Substantia nigra (tissue), 51 donors: ENCODE measurements at places on chromosomes 3 and 15.

- DNase-seq, result no peak
Measured at GRCh38 chr3:67248726-67249125, 250.6 kb downstream of the KBTBD8 start.

DNA sequence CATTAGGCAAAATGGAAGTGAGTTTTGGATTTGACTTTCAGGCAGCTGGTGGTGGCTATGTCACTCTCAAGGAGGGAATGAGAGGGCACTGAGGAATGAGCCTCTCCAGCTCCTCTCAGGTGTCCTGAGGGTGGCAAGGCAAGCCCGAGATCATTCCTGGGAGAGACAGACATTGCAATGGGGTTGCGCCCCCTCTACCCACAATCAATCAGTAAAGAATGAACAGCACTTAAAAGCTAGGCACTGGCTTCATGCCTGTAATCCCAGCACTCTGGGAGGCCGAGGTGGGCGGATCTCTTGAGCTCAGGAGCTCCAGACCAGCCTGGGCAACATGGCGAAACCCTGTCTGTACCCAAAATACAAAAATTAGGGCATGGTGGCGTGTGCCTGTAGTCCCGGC, 14.1 kb upstream of the SHF start:
- no peak for DNase-seq

GRCh38 chr3:156106721-156107373, 13.5 kb upstream of the KCNAB1 start:
- no peak for DNase-seq

GRCh38 chr3:147672436-147672835, 263.3 kb downstream of the ZIC1 start:
- no peak for DNase-seq

GRCh38 chr15:101480613-101481380, 8.7 kb downstream of the PCSK6 start:
- no peak for DNase-seq

GRCh38 chr3:63937661-63938651, 25.8 kb upstream of the SCAANT1 start:
- no peak for DNase-seq

GRCh38 chr3:88713233-88713691, 394.2 kb upstream of the EPHA3 start:
- no peak for DNase-seq

GRCh38 chr3:192866804-192867203, 50.9 kb downstream of the MB21D2 start:
- DNase-seq, result no peak

- DNase-seq, result peak; percentile 30
Measured at GRCh38 chr3:172040078-172040980, 951 bp downstream of the FNDC3B start.

GRCh38 chr3:61032991-61033390, 218.3 kb downstream of the FHIT start:
- DNase-seq, result no peak

GRCh38 chr15:79644091-79644490, 212.0 kb downstream of the MINAR1 start:
- no peak for DNase-seq

DNA sequence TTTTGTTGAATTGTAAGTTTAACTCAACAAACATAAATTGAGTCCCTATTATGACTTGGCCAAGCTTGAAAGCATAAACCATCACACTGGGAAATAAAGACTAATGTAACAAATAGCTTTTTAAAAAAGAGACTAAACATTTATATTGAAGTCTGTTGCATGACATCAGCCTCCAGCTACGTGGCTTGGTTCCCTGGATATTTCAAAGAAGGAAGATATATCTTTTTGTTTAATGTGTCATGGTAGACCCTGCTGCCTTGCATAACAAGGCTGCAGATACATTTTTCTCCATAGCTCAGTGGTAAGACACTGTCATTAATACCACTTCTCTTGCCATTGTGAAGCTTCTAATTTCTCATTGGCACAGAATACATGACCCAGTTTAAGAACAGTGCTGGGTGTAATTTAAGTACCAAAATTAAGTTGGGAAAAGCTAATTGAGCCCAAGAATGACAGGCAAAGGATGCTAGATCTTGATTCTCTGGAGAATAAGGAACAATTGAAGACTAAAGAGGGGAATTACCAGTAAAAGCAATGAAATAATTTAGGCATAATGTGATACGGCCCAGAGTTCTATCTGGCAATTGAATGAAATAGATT, 14.0 kb downstream of the RCN2 start:
- no peak for DNase-seq

GRCh38 chr3:60056404-60056803, 1006.6 kb upstream of the CFAP20DC start:
- DNase-seq, result no peak

- no peak for DNase-seq
Measured at GRCh38 chr3:34955680-34956079, 683.6 kb upstream of the ARPP21 start.

- DNase-seq, result no peak
Measured at GRCh38 chr15:63462088-63462487, 42.3 kb upstream of the USP3 start.

DNA sequence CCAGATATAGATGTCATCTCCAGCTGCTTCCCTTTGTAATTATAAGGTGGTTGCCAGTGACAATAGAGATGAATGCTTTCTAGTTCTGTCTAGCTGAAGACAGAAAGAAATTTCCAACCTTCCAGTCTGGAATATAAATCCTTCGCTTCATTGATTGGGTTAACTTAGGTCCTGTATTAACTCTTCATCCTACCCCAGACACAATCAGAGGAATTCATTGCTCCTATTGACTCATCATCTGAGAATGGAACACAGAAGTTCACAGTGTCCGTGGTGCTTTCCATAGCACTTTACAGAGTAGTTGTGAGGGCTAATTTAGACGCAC, 241.4 kb downstream of the NFKBIZ start:
- no peak for DNase-seq

DNA sequence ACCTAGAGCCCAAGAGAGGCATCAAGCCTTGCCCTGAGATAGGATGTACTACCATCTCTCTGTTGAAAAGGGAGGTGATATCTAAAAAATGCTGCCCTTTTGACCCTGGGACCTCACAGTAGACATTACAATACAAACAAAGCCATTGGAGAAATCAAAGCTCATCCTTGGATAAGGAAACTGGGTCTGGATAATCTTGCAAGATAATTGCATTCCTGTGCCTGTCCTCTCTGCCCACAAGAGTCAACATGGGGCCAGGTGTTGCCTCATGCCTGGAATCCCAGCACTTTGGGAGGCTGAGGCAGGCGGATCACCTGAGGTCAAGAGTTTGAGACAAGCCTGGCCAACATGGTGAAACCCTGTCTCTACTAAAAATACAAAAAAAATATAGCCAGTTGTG, 57.3 kb upstream of the DLG1 start:
- DNase-seq, result no peak

GRCh38 chr15:53644660-53645059, 114.8 kb downstream of the WDR72 start:
- no peak for DNase-seq

DNA sequence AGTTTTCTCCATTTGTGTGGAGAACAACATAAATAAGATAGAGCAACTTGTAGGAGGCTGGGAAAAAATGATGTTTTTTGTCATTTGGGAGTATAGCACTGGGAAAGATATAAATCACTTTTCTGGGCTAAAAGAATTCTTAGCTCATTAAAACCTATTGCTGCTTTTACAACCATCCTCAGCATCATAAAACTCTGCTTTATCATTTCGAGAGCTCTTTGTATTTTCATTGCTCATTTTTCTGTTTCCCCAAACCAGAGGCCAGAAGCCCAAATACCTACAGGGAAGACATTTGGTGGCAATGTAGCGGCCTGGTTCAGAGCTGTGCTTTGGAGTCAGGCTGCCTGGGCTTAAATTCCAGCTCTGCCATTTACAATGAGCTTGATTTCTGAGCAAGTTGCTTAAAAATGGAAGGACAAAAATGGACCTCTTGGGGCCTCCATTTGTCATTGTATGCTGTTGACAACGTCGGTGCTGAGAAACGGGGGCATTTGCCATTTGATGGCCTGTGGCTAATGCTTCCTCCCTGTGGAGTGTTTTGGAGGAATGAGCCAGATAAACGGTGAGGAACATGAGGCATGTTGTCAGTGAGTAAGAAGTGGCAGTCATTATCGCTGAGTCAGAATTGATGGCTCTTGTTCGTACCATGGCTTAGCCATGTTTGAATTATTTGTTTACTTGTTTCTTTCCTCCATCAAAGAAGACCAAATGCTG, 260.0 kb downstream of the EBLN2 start:
- no peak for DNase-seq

DNA sequence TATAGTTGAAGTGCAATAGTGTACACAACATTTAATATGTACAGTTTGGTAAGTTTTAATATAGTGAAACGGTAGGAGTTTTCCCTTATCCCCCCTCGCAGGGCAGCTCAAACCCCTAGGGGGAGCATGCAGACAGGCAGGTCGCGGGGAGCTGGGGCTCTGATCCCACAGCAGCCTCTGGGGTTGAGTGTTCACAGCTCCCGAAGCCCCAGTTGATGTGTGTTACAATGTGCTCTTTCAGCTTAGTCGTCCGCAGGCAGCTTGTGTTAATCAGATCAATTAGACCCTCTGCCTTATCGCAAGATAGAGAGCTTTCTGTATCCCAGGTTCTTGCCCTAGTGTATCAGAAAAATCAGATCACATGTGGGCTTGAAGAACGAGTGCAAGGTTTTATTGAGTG, 143.1 kb upstream of the CHRNA7 start:
- no peak for DNase-seq

- DNase-seq, result no peak
Measured at GRCh38 chr3:68963891-68964290, 31.5 kb upstream of the TAFA4 start.

GRCh38 chr3:20573175-20573574, 387.2 kb upstream of the SGO1 start:
- no peak for DNase-seq

GRCh38 chr3:33513262-33513863, 73.2 kb upstream of the UBP1 start:
- DNase-seq, result no peak

- DNase-seq, result no peak
Measured at GRCh38 chr15:51866751-51867150, 37.3 kb downstream of the TMOD3 start.

DNA sequence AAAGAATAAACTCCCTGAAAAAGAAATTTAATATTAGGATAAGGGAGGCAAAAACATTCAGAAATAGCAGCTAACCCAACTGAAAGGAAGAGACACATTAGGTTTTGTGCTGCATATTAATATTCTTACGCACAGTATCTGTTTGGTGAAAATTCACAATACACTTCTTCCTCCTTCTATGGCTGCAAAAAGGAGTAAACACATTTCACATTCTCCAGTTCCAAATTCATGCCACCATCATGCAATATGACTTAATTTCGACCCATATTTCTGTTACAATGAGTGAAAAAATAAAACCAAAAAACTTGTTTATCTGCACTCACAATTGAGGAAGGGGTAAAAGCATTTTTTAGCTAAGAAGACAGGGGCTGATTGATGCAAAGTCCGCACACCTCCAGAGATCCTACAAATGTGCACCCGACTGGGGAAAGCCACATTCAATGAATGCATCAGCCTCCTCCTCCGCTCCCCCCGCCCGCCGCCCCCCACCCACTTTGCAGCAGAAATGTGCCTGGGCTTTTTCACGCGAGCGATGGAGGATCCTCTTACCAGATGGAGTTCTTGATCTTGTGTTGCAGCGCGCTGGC, 1.0 kb downstream of the RFX7 start:
- no peak for DNase-seq

DNA sequence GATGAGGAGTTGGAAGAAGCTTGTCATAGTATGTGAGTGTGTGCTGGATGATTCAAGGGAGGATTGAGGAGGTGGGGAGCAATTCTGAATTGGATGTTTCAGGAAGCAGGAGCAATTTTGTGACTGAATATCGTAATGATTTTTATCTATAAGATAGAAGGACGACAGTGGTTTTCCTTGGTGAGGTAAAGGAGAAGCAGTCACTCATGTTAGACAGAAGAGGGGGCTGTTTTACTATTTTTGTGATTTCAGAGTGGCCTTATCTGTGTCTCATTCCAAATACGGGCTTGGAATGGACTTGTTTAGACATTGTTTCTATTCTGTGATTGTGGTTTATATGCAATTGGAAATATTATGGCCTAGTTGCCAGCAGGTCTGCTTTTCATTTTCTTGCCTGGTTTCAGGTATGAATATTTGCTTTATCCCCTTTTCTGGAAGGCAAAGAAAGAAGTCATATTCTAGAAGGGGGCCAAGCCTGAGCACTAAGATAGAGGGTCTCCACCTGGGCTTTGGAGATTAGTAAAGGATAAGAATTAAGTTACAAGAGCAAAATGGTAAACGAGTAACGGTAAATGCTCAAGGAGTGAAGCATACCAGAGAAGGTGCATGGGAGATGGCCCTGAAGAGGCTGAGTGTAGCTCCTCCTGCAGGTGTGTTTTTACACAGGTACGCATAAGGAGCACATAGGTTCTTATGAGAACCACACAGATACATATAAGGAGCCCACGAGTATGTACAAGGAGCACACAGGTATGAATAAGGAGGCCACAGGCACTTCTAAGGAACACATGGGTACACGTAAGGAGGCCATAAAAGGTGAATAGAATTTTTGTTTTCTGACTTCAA, 124.6 kb upstream of the KCNAB1 start:
- no peak for DNase-seq

GRCh38 chr3:93969443-93969842, 4.3 kb downstream of the PROS1 start:
- DNase-seq, result no peak

DNA sequence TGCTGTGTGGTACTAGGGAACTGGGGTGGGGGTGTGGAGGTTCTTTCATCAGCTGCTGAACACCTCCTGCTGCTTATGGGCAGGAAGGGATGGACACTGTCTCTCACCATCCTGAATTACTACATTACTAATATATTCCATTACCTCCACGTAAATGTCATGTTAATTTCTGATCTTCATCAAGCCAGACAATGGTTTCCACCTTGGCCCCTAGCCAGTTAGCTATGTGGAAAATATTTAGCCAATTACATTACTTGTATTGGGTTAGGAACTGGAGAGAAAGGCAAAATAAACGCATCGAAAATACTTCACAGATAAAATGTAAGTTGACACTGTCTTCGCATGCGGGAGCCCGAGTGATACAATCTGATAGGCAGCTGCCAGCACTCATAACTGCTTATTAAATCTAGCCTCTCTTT, 95.1 kb downstream of the FOXP1 start:
- DNase-seq, result no peak

- DNase-seq, result no peak
Measured at GRCh38 chr3:146469150-146470017, at the start of gene PLSCR2. TSS of gene PLSCR2 (minus strand) at chr3:146469561. CDS start at chr3:146459904, 9,657 bp downstream.

- no peak for DNase-seq
Measured at GRCh38 chr3:39435006-39435748, 28.7 kb downstream of the RPSA start.

- no peak for DNase-seq
Measured at GRCh38 chr15:52556524-52557273, 12.1 kb downstream of the ARPP19 start.
